ENCODE measurements at places on chromosomes 11 and 22.

GRCh38 chr11:105181521-105181920 lies 42.0 kb upstream of the CARD18 start:
- DNase-seq = no peak

- DNase-seq = no peak
These were observed 17.1 kb downstream of the MARK2 start for GRCh38 chr11:63855975-63856374.

DNA sequence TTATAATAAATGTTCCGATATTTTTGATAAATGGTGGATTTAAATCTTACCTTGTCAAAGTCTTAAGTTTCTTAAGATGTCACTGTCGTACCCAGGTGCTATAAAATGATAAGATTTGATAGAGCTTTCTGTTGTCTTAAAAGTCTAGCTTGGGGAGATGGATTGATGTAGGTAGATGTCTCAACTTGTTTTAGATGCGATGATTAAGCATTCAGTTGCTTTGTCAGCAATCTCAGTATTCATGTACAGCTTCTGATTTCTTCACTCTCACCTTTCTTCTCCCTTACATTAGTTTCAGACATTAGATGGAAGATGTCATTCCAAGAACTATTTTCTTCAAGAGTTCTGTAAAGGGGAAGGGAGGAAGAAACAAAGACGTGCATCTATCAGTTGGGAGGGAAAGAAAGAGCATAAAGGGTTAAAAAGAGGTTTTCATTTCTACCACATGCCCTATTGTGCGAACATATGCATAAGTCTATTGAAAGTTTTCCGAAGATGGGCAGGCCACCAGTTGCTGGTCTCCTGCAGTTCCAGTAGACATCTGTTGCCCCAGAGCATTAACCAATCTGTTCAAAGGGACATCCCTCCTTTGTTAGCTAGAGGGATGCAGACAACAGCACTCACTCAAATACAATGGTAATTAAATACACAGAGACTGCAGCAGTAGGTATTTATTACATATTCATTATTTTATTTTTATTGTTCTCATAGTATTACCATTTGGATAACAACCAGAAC lies 38.4 kb downstream of the ZC3H12C start:
- DNase-seq = no peak

DNA sequence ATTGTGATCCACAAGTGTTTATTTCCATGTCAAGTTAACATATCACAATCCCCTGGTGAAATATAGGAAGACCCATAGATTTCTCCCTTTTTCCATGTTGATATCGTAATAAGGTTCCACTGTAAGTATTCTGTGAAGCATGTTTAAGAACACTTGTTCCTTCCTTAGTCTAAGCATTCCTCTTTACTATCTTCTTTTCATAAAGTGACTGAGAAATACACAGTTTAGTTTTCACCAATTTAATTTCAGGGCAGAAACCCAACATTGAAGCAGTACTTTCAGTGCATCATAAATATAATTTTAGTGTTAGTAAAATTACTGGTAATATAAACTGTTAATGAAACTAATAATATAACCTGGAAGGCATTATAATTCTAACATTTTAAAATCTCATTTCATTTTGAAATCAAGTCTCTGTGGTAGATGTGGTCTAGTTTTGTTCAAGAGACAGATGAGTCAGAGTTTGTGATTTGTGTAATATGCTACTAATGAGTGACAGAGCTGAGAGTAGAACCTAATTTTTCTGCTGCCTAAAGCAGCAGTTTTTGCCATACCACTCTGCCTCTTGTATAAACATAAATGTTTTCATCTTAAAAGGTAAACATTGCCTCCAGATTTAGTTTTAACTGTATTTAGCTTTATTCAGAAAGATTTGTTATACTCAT lies 79.4 kb downstream of the ATM start:
- no peak for DNase-seq

GRCh38 chr11:64619811-64620380 lies 28.9 kb downstream of the SLC22A12 start:
- DNase-seq = no peak

GRCh38 chr11:132134322-132134721 lies 763.9 kb downstream of the NTM start:
- DNase-seq = no peak

DNA sequence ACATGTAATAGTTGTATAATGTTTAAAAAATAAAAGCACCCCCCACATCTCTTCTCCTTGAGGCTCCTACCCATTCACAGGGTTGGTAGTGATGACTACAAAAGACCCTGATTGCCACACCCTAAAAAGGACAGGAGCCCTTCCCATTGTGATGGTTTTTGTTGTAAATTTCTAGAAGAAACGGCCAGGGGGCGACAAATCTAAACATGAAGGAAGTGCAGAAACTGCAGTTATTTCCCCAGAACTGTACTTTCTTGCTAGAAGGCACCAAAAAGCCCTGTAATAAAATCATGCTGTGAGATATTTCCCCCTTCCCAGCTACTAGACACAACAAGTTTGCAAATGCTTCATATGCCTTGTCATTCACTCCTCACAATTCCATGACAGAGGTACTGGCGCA lies 10.8 kb downstream of the PRR5L start:
- DNase-seq = no peak

- DNase-seq = no peak
These were observed 13.3 kb upstream of the GRAMD4 start for GRCh38 chr22:46606886-46607285.

DNA sequence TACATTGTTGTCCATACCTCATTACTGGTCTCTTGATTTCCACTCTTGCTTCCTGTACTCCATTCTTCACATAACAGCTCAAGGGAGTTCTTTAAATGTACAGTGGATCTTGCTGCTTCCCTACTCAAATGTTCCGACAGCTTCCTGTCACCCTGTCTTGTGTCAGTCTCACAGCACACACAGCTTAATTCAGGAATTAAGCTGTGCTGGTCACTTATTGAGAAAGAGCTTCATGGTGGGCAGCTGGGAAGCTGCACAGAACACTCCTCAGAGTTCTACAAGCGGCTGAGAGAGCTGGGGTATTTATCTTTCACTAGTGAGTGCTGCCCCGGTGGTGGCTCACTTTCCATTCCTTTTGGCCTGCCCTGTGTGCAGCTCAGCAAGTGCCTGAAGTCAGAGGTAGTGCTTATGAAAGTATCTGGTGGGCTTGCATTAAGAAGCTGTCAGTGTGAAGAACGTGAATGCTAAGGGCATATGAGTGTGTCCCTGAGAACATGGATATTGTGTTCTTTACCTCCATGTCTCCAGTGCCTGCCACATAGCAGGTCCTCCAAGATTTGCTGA lies 48.7 kb downstream of the KCNQ1OT1 start:
- no peak for DNase-seq

- no peak for DNase-seq
These were observed 150.9 kb upstream of the THY1 start for GRCh38 chr11:119573858-119574257.

DNA sequence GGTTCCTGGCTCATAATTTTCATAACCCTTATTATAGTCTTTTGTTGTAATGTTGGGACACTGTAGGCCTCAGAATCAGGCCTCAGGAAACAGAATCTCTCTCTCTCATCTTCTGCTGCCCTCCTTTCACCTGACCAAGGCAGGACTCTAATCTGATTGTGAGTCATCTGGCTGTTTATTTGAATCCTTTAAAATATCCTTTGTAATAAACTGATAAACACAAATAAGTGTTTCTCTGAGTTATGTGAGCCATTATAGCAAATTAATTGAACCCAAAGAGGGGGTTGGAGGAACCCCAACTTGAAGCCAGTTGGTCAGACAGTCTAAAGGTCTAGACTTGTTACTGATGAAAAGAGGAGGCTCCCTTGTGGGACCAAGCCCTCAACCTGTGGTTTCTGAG lies 30.6 kb downstream of the ACER3 start:
- DNase-seq = no peak

DNA sequence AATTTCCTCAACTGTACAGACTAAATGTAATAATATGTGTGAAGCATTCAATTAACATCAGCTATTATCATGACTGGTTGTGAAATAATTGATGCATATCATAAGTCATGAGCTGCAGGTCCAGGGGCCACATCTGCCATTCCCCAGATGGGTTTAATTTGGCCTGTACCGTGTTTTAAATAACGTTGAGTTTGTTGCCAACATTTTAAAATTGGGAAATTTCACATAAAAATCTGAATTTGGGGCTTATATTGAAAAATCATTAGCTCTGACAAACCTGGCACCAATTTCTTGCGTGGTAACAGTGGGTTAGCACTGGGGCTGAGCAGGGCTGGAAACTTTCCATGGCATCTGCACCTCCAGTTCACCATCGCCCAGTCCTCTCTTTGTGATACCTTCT lies 193.9 kb downstream of the SNX19 start:
- no peak for DNase-seq

DNA sequence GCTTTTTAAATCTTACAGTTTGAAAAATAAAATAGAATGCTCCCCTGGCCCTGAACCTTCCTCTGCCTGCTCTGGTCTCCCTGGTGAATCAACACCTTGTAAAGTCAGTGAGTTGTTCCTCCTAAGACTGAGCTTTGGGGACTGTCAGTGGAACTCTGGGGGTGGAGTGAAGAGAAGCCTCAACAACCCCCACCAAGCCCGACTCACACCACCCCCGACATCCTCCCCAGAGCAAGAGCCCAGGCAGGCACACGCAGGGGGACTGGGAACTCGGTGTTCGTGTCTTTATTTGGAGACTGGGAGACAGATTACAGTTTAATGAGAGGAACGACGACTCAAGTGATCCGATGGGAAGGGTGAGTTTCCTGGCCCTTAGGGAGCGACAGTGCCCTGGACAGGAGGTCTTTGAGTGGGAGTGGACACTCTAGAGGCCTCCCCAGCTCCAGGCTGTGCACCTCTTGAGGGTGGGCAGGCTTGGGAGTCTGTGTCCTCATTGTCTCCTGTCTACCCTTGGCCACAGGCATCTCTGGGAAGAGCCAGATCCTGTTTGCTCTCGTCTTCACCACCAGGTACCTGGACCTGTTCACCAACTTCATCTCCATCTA lies 6.2 kb downstream of the KDELR3 start:
- DNase-seq = no peak

- DNase-seq = no peak
These were observed 127.0 kb upstream of the CTSC start for GRCh38 chr11:88464528-88464927.

DNA sequence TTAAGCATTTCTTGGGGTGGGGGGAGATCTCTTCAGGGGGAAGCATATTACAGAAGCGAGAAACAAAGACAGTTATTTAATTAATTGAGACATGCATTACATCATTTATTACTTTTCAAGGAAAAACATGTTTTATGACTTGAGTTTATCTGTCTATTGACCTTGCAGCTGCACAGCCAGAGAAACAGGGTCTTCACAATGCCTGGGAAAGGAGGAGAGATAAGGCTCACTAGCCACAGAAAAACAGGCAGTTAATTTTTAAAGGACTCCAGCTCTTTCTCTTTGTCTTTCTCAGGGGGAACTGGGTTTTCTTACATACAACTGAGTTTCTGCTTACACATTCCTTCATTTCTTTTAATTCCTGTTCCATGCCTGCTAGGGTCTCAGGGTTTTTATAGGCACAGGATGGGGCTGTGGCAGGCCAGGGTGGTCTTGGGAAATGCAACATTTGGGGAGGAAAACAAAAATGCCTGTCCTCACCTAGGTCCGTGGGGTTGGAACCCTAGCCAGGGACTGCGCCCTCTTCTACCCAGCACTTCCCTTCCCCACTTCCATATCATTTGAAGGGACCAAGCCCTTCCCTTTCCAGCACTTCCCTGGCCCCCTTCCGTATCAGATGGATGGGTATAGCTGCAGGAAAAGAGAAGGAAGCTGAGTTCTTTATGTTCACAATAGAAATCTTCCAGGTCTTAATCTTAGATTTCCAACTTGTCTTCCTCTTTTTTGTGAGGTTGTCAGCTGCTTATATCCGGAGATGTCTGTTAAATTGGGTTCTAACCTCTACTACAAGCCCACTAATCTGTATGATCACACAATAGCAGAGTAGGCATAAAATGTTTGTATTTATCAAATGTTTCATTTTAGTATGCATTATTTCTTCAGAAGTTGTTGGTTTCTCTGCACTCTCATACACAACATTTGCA lies 38.3 kb downstream of the BIRC2 start:
- no peak for DNase-seq

GRCh38 chr11:35787626-35788025 lies 125.1 kb downstream of the TRIM44 start:
- no peak for DNase-seq

- no peak for DNase-seq
These were observed 54.2 kb downstream of the CLPB start for GRCh38 chr11:72380132-72380503.

- DNase-seq = peak; percentile 46
These were observed 12.7 kb upstream of the TREH start for GRCh38 chr11:118691926-118692830.

- DNase-seq = no peak
These were observed 41.8 kb downstream of the DDI1 start for GRCh38 chr11:104078245-104078644.

GRCh38 chr11:59615120-59615636 lies 396 bp downstream of the OSBP start:
- DNase-seq = peak; percentile 50

DNA sequence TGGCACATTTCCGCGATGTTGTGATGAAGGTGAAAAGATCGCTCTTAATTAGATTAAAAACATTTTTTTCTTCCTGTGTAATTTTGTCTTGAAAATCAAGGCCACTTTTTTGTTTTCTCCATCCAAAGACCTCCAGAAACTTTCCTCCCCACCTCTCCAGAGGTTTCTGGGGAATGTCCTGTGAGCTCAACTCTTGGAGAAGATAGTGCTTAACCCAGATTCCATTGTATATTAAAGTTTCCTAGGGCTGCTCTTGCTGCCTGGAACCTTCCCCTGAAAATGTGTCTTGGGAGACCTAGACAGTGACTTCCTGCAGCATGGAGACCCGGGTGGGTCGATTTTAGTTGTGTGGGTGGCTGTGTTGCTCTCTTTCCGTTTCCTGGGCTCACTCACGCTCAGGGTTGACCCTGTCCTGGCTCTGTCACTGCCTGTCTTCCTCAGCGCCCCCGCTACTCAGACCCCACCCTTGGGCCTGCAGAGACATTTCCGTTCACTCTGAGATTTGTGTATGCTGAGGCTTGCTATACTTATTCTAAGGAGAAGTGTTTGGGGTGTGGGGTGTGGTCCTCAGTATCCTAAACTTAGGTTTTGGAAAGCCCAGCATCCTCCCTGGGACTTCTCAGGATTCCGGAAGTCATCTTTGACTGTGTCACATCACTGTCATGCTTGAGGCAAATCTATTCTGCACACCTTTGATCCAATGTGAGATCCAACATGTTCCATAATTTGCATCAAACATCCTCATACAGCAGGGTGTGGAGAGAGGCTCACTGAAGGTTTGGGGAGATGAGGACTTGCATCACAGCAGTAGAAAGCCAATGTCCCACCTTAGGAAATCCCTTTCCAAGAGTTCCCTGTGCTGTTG lies 47.2 kb downstream of the KCNQ1OT1 start:
- no peak for DNase-seq

Measured in GM06990 (cell line).